ENCODE measurements at places on chromosomes 5 and 9. TPM values are rescaled to one million over a fixed set of nuclear protein-coding genes. Genes with fewer than 3 reads are reported as not detected.

GRCh38 chr9:132108728-132109127 lies 29.1 kb upstream of the MED27 start:
- no peaks in the 10 kb centered on the region for H3K36me3 ChIP-seq
- no peak overlapping the region for H3K4me3 ChIP-seq
- DNase-seq, result no peak
- H3K27ac ChIP-seq, result no peak overlapping the region
- H3K4me1 ChIP-seq, result no peaks in the 10 kb centered on the region

CCDC183 gene
- total RNA-seq, result 0.47 TPM

- peaks cover 9% of the 10 kb centered on the region for H3K27me3 ChIP-seq
- no peak overlapping the region for H3K4me3 ChIP-seq
- no peak for DNase-seq
- no peaks in the 10 kb centered on the region for H3K36me3 ChIP-seq
- H3K27ac ChIP-seq, result no peak overlapping the region
Measured at GRCh38 chr5:158119961-158120723, 261.2 kb upstream of the CLINT1 start.

ANKRD18B gene
- total RNA-seq, result 2.2 TPM

BTNL3 gene
- not detected for total RNA-seq

GRCh38 chr5:133881576-133882388 lies 86.6 kb downstream of the C5orf15 start:
- no peak overlapping the region for H3K4me3 ChIP-seq
- H3K27me3 ChIP-seq, result peaks cover 10% of the 10 kb centered on the region
- peaks cover 6% of the 10 kb centered on the region for H3K4me1 ChIP-seq
- no peaks in the 10 kb centered on the region for H3K36me3 ChIP-seq

GRCh38 chr9:137433349-137433915 lies 7.7 kb downstream of the ENTPD8 start:
- no peaks in the 10 kb centered on the region for H3K4me1 ChIP-seq
- H3K27me3 ChIP-seq, result no peaks in the 10 kb centered on the region
- no peak for DNase-seq
- H3K27ac ChIP-seq, result no peak overlapping the region
- no peak overlapping the region for H3K4me3 ChIP-seq

- H3K27me3 ChIP-seq, result no peaks in the 10 kb centered on the region
- H3K4me3 ChIP-seq, result no peak overlapping the region
- no peaks in the 10 kb centered on the region for H3K4me1 ChIP-seq
Measured at GRCh38 chr9:102209176-102209575, 470.7 kb upstream of the GRIN3A start.

DNA sequence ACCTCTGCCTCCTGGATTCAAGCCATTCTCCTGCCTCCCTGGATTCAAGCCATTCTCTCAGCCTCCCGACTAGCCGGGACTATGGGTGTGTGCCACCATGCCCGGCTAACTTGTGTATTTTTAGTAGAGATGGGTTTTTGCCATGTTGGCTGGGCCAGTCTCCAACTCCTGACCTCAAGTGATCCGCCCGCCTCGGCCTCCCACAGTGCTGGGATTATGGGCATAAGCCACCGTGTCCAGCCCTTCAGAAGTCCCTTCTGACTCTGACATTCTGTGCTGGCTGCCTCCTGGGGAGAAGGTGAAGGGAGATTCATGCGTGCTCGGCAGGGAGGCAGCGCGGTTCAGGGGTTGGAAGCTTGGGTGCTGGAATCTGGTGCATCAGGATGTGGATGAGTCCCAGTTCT lies 28.8 kb downstream of the PRRX2 start:
- peaks cover 10% of the 10 kb centered on the region for H3K4me1 ChIP-seq
- no peak for DNase-seq
- no peaks in the 10 kb centered on the region for H3K36me3 ChIP-seq
- no peak overlapping the region for H3K27ac ChIP-seq
- no peak overlapping the region for H3K4me3 ChIP-seq

DNA sequence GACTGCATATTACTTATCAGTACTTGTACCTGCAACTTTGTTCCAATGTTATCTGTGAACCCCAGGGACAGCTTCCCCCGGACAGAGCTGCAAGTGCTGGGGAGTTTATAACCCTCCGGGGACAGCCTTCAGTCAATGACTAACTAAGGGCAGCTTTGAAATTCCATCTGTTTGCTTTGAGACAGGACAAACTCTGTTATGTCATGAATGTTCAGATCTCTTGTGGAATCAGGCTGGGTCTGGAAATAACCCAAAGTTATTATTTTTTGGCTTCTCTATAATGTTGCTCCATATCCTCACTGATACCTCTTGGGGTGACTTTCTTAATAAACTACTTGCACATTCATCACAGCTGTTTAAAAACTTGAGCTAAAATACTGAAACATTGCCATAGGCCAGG lies 617.5 kb upstream of the TLE4 start:
- no peak overlapping the region for H3K4me3 ChIP-seq
- no peaks in the 10 kb centered on the region for H3K36me3 ChIP-seq
- no peaks in the 10 kb centered on the region for H3K4me1 ChIP-seq
- DNase-seq, result no peak
- no peak overlapping the region for H3K27ac ChIP-seq
- H3K27me3 ChIP-seq, result no peaks in the 10 kb centered on the region

DNA sequence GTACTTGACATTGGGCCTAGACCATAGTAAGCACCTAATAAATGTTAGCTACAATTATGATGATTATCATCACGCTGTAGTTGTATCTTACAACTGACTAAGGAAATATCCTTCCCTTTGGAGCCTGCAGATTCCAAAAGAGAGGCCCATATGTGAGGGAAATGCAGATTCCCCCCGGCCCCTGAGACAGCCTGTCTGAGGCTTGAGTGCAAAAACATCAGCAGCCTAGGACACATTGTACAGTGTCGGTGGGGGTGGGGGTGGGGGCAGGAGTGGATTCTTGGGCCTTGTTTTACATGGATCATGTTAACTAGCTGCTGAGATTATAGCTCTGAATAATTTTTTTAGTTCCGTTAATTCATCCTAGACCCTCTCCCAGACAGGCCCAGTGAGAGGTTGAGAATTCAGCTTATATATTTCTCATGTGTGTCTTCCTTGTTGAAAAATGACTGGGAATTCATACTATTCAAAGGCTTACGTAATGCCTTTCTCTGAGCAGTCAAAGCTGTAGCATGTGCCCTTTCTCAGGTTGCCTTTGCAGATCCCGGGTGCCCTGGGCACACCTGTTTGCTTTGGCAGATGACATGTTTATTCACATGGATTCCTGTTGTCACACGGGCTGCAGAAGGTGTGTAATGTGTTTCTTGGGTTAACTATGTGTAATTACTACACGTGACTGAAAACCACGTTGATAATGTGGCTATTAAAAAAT lies 262.8 kb downstream of the NR3C1 start:
- no peaks in the 10 kb centered on the region for H3K27me3 ChIP-seq
- H3K4me3 ChIP-seq, result no peak overlapping the region
- H3K27ac ChIP-seq, result no peak overlapping the region
- H3K36me3 ChIP-seq, result no peaks in the 10 kb centered on the region
- DNase-seq, result no peak

DNA sequence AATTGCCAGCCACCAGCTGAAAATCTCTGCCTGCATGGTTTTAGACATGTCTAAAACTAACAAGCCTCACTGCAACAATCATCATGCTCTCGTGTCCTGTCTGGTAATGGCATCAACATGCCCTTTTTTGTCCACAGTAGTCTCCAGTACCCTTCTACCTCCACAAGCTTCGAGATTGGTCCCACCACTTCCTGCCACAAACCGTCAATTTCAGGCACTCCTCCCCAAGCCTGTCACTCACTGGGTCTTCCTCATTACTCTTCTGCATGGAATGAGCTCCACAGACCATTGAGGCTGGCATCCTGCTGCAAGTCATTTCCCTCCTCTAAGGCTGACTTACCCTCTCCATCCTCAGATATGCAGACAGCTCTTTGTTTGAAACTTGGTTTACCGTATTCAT lies 9.0 kb downstream of the LPAR1 start:
- H3K4me3 ChIP-seq, result no peak overlapping the region
- no peaks in the 10 kb centered on the region for H3K4me1 ChIP-seq
- no peak for DNase-seq
- H3K27ac ChIP-seq, result no peak overlapping the region
- no peaks in the 10 kb centered on the region for H3K36me3 ChIP-seq

GRM6 gene
- total RNA-seq, result not detected

TLN1 gene
- 238 TPM for total RNA-seq

SLC34A3 gene
- total RNA-seq, result not detected

SLCO4C1 gene
- total RNA-seq, result 0.28 TPM

DNA sequence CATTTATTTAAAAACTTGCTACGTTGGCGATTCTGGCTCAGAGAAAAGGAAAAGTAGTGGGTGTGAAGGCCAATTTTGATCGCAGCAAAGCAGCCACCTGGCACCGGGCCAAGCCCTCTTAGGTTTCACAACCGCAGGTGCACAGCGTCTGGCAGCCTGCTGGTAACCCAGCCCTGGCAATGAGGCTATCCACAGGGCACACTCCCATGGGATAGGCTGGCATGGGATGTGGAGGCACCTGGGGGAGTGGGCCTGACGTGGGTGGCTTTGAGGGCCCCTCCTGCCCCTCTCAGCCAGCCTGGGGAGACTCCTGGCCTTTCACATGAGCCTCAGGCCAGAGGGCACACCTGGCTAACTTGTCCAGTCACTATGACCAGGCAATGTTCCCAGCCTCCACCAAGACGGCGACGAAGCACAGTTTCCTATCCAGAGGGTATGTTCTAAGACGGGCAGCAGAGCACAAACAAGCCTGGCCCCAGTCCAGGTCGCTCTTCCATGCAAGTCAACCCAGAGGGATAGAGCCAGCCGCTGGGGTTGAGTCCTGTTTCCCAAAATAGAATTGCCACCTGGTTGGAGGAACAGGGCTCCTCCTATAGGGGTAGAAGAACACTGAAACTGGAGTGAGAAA lies 19.0 kb downstream of the CMBL start:
- DNase-seq, result peak; percentile 56
- H3K4me3 ChIP-seq, result no peak overlapping the region
- H3K27ac ChIP-seq, result no peak overlapping the region
- peaks cover 12% of the 10 kb centered on the region for H3K4me1 ChIP-seq

DNA sequence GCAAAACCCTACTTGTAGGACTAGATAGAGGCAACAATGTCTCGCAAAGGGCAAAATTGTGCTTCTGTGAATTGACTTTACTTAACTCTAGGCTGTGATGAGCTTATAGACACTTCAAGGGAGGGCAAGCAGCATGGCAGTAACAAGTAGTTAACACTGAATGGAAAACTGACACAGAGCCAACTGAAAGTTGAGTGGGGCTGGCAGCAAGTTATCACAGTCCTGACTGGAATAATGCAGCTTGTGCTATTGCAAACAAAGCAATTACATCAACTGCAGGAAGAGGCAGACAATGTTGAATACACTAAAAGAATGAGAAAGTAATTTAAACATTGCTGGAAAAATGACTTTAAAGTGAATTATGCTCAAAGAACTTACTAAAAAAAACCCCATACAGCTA lies 62.2 kb downstream of the RNF38 start:
- H3K27me3 ChIP-seq, result no peaks in the 10 kb centered on the region
- no peak for DNase-seq
- H3K36me3 ChIP-seq, result peaks cover 33% of the 10 kb centered on the region
- peaks cover 9% of the 10 kb centered on the region for H3K4me1 ChIP-seq

DNA sequence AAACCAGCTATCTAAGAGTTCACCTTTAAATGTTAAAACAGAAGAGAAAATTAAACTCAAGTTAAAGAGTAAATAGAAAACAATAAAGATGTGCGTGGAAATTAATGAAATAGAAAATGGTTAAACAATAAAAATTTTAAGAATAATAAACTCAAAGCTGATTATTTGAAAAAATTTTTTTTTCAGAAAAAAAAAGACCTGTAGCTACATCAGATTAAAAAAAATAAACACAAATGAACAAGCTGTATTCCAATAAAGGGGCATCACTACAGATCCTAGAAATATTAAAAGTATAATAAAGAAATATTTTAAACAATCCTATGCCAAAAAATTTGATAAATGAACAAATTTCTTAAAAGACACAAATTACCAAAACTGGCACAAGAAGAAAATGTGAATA lies 64.1 kb downstream of the DRD1 start:
- DNase-seq, result no peak
- H3K4me1 ChIP-seq, result no peaks in the 10 kb centered on the region
- peaks cover 28% of the 10 kb centered on the region for H3K27me3 ChIP-seq

CATSPER3 gene
- total RNA-seq, result 0.69 TPM

DNA sequence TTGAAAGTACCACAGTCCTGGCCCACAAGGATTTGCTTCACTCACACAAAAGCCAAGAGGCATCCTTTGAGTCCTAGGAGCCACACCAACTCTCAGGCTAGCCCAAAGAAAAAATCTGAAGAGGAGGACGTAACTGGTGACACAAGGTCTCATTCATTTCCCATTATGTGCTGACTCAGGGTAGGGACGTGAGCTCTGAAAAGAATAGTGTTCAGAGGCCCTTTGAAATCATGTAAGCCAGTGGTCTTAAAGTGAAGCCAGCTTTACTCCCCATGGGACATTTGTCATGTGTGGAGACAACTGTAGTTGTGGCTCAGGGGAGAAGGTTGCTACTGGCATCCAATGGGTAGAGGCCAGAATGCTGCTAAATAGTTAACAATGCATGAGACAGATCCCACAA lies 332.4 kb downstream of the KCTD16 start:
- no peak for DNase-seq
- no peak overlapping the region for H3K4me3 ChIP-seq
- H3K27ac ChIP-seq, result no peak overlapping the region
- H3K36me3 ChIP-seq, result no peaks in the 10 kb centered on the region
- no peaks in the 10 kb centered on the region for H3K27me3 ChIP-seq
- H3K4me1 ChIP-seq, result no peaks in the 10 kb centered on the region

- no peak overlapping the region for H3K4me3 ChIP-seq
- no peaks in the 10 kb centered on the region for H3K36me3 ChIP-seq
- no peak overlapping the region for H3K27ac ChIP-seq
- no peaks in the 10 kb centered on the region for H3K4me1 ChIP-seq
Measured at GRCh38 chr5:41157272-41157894, 55.9 kb downstream of the C6 start.

DNA sequence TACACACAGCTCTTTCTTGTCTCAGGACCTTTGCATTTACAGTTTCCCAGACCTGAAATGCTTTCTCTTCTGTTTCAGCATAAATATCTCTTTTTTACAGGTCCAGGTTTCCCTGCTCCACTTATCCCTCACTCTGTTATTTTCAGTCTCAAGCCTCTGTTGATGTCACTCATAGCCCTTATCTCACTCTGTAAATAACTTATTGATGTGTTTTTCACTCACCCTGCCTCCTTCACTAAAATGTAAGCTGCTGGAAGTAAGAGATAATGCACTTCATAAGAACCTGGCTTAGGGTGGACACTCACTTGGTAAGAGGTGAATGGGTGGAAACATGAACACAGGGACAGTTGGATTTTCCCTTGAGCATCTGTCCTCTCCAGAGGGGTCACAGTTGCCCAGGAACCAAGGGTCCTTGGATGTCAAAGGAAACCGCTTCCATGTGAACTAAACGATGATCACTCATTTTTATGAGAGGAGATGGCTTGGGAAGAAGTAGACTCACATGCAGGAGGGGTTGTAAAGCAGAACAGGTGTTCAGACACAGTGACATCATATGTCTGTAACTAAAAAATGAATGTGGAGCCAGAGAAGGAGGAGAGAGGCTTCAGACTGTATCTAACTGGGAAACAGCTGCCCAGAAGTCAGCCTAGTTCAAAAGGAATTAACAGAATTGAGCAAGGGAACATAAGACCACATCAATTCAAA lies 5.5 kb upstream of the HTR4 start:
- no peaks in the 10 kb centered on the region for H3K36me3 ChIP-seq
- H3K27ac ChIP-seq, result no peak overlapping the region
- H3K4me3 ChIP-seq, result no peak overlapping the region
- H3K4me1 ChIP-seq, result no peaks in the 10 kb centered on the region

All from activated CD4-positive, alpha-beta T cell treated with anti-CD3 and anti-CD28 coated beads for 36 hours (primary cell).